GM12892 (cell line): ENCODE measurements at places on chromosomes 5 and 9.

GRCh38 chr5:66427139-66427442 is 169.1 kb upstream of the MAST4 start:
- DNase-seq: no peak

GRCh38 chr5:77321793-77322394 is 111.4 kb downstream of the PDE8B start:
- no peak for DNase-seq

GRCh38 chr5:43215073-43215631 is 23.1 kb downstream of the NIM1K start:
- DNase-seq: no peak

GRCh38 chr9:7097040-7097715 is 339.4 kb downstream of the KDM4C start:
- no peak for DNase-seq

DNA sequence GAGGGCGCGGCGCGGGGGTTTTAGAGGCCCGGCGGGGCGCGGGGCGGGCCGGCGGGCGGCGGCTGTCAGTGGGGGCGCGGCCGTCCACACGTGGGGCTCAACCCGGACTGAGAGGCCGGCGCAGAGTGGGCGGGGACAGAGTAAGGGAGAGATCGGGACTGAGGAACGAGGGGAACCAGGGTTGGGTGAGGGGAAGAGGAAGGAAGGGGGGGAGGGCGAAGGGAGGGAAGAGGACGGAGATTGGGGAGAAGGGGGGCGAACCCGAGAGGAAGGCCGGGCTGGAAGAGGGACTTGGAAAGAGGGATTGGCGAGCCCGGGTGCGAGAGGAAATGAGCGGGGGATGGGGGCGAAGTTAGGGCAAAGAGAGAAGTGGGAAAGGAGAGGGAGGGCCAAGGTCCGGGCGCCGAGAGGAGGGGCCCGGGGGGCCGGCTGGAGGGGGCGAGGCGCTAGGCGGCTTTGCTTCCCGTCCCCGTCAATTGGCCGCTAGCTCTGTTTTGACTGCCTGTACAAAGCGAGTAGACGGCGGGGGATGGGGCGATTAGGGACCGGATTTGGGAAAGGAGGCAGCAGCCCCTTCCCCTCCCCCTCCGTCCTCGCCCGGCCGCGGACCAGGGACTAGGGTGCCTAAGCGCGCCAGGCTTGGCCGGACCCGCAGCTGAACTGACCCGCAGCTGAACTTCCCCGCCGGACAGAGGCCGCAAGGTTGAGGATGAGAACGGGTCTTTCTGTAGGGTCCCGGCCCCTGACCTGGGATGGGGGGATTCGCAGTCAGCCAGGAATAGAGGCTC is 399 bp upstream of the FBN2 start:
- DNase-seq: no peak
